Vagina (tissue), 2 donors: ENCODE measurements at places on chromosomes 1 and 21.

- H3K4me1 ChIP-seq, result no peaks in the 10 kb centered on the region
- no peak overlapping the region for H3K27ac ChIP-seq
- H3K36me3 ChIP-seq, result no peaks in the 10 kb centered on the region
- no peak for DNase-seq
- no peaks in the 10 kb centered on the region for H3K27me3 ChIP-seq
- H3K4me3 ChIP-seq, result no peak overlapping the region
Observed at GRCh38 chr1:48588061-48588460, 116.1 kb upstream of the SPATA6 start.

DNA sequence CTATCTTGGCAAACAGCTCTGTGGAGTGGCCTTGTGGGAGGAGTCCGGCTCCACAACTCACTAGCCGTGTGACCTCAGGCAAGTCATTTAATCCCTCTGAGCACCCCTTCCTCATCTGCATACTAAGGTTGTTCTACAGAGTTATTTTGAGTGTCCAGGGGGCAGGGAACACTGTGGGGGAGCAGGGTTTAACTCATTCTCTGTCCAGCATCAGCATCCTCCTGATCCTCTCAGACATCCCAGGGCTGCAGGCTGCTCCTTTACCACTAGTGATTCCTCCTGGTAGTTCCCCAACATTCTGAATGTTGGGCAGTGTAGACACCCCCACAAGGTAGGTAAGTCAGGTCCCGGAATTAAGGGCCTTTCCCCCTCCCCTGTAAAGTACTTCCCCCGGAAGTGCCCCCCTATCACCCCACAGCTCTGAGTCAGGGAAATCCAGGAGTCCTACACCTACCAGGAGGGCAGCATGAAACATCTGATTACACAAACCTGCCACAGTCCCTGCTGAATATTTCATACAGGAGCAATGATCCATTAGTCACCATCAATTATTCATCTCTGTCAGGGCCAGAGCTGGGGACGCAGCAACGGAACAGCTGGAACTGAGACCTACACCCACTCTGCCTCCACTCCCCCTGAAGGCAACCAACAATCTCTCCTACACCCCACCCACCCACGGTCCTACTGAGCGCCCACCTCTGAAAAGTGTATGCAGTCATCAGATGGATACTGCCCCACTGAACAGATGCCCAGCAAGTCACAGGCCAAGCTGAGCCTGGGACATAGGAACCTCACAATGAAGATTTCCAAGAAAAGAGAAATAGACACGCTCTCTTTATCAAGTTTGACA is 20.5 kb downstream of the SYT2 start:
- H3K36me3 ChIP-seq, result no peaks in the 10 kb centered on the region
- no peak overlapping the region for H3K4me3 ChIP-seq
- H3K27me3 ChIP-seq, result no peaks in the 10 kb centered on the region
- H3K27ac ChIP-seq, result no peak overlapping the region
- no peaks in the 10 kb centered on the region for H3K4me1 ChIP-seq

DNA sequence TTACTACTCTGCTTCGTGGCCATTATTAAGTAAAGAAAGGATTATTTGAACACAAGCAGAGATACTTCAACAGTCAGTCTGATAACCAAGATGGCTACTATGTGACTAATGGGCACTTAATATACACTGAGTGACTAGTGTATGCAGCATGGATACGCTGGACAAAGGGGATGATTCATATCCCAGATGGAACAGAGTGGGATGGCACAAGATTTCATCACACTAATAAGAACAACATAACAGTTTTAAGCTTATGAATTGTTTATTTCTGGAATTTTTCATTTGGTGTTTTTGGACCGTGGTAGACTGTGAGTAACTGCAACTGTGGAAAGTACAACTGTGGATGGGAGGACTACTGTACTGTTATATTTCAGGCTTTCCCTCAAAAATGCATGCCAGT is 9.4 kb downstream of the ZCCHC17 start:
- no peak overlapping the region for H3K4me3 ChIP-seq
- no peaks in the 10 kb centered on the region for H3K27me3 ChIP-seq
- no peak overlapping the region for H3K27ac ChIP-seq

- DNase-seq, result no peak
- no peaks in the 10 kb centered on the region for H3K36me3 ChIP-seq
- no peaks in the 10 kb centered on the region for H3K27me3 ChIP-seq
- H3K4me1 ChIP-seq, result no peaks in the 10 kb centered on the region
Observed at GRCh38 chr21:43693981-43694380, 24.9 kb upstream of the PDXK start.

DNA sequence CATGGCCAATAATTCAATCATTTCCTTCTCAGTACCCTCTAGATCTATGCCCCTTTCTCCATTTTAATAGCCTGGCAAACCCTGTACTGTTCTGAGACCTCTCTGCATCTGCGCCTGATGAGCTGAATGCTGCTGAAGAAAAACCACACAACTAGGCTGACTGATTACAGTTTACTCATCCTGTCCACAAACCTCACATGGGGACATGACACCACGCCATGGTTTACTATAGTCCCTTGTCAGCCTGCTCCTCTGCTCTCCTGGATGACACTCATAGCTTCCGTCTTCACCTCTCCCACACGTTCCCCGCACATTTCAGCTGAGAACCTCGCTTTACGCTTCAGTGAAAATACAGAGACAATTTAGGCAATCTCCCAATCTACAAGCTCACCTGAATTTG is 59.7 kb downstream of the DESI2 start:
- H3K36me3 ChIP-seq, result no peaks in the 10 kb centered on the region
- no peaks in the 10 kb centered on the region for H3K27me3 ChIP-seq
- no peak overlapping the region for H3K27ac ChIP-seq
- DNase-seq, result no peak

DNA sequence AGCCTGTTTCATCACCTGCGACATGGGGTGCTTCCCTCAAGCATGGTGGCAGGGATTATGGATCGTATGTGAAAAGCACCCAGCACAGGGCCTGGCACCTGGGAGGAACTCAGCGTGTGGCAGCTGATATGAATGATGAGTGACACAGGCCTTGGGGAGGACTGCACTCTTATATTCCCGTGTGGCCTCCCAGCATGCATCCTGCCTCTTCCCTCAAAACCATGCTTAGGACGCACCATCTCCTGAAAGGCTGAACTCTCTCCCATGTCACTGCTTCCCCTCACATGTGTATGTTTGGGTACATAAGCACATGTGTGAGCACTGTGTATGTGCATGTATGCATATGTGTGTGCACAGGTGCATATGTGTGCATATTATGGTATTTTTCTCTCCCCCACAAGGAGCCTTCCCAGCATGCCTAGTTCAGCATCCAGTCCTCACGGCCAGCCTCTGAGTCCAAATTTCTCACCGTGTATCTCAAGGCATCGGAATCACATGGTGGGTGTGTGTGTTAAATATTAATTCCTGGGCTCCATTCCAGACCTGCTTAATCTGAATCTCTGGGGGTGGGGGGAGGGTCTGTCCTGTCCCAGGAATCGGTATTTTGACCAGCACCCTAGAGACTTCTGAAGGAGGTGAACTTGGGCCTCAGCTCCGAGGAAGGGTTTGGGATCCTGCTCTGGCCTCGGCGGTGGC is 12.8 kb downstream of the MYOM3 start:
- no peaks in the 10 kb centered on the region for H3K36me3 ChIP-seq
- no peak for DNase-seq
- H3K4me3 ChIP-seq, result no peak overlapping the region
- no peak overlapping the region for H3K27ac ChIP-seq

DNA sequence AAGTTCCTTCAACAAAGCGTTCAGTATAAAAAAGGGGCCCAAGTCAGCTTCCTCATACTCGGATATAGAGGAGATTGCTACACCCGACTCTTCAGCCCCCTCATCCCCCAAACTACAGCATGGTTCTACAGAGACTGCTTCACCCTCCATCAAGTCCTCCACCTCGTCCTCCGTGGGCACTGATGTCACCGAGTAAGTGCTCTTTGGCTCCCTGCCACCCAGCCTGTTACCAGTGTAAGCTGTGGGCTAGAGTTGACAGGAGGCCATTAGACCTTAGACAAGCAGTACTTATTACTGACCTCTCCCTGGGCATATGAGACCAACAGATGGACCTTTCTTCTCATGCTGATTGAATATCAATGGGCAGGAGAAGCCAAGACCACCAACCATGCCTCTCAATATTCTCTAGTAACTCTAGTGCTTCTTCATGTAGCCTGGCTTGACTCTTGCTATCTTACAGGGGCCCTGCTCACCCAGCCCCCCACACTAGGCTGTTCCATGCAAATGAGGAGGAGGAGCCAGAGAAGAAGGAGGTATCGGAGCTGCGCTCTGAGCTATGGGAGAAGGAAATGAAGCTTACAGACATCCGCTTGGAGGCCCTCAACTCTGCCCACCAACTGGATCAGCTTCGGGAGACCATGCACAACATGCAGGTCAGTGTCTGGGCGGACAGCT is 20.9 kb upstream of the IPO9 start:
- H3K36me3 ChIP-seq, result peaks cover 71% of the 10 kb centered on the region
- no peak overlapping the region for H3K27ac ChIP-seq
- no peak overlapping the region for H3K4me3 ChIP-seq

DNA sequence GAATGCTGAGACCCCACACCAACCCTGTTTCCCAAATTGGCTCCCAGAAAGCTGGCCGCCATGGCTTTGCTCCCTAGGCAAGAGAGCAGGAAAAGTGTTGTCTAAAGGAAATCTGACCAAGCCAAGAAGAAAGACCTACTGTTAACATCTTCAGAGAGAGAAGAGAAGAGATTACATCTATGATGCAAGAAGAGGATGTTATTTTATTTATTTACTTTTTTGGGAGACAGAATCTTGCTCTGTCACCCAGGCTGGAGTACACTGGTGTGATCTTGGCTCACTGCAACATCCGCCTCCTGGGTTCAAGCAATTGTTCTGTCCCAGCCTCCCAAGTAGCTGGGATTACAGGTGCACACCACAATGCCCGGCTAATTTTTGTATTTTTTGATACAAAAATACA is 21.7 kb downstream of the HMGN2 start:
- H3K4me3 ChIP-seq, result no peak overlapping the region
- no peaks in the 10 kb centered on the region for H3K36me3 ChIP-seq
- no peaks in the 10 kb centered on the region for H3K4me1 ChIP-seq
- no peaks in the 10 kb centered on the region for H3K27me3 ChIP-seq
- DNase-seq, result no peak

- no peaks in the 10 kb centered on the region for H3K36me3 ChIP-seq
- peaks cover 12% of the 10 kb centered on the region for H3K27me3 ChIP-seq
- H3K4me1 ChIP-seq, result peaks cover 14% of the 10 kb centered on the region
- no peak overlapping the region for H3K27ac ChIP-seq
- no peak overlapping the region for H3K4me3 ChIP-seq
Observed at GRCh38 chr1:156431769-156432668, 63.0 kb downstream of the RHBG start.

DNA sequence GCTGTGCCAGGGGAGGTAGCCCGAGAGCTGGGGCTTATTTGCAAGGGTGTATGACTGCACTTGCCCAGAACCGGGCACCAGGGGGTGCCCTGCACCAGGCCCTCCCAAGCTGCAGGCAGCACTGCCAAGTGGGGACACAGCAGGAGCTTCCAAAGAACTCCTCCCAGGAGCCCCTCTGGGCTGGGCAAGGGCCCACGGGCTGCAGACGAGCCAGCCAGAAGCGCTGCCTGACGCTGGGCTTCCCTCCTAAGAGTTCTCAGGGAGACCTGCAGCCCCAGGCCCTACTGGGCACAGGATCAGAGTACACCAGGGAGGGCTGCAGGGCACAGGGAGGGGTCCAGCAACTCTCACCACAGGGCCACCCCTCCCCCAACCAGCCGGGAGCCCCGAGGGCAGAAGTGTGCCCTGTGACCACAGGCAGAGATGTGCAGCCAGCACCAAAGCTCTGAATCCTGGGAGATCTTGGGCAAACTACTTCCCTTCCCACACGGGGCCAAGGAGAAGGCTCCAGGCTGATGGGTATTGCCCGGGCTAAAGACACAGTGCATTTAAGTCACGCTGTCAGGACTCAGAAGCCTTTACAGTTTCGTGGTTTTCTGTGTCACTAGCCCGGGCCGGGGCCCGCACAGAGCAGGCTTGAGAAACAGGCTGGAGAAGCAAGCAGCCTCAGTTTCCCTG is 63.4 kb downstream of the KCNAB2 start:
- H3K27me3 ChIP-seq, result no peaks in the 10 kb centered on the region
- DNase-seq, result no peak
- H3K27ac ChIP-seq, result no peak overlapping the region
- no peaks in the 10 kb centered on the region for H3K4me1 ChIP-seq
- H3K36me3 ChIP-seq, result no peaks in the 10 kb centered on the region

- no peaks in the 10 kb centered on the region for H3K4me1 ChIP-seq
- H3K36me3 ChIP-seq, result no peaks in the 10 kb centered on the region
- no peaks in the 10 kb centered on the region for H3K27me3 ChIP-seq
- H3K27ac ChIP-seq, result no peak overlapping the region
- no peak overlapping the region for H3K4me3 ChIP-seq
Observed at GRCh38 chr1:157117527-157118057, 18.0 kb upstream of the ETV3L start.

DNA sequence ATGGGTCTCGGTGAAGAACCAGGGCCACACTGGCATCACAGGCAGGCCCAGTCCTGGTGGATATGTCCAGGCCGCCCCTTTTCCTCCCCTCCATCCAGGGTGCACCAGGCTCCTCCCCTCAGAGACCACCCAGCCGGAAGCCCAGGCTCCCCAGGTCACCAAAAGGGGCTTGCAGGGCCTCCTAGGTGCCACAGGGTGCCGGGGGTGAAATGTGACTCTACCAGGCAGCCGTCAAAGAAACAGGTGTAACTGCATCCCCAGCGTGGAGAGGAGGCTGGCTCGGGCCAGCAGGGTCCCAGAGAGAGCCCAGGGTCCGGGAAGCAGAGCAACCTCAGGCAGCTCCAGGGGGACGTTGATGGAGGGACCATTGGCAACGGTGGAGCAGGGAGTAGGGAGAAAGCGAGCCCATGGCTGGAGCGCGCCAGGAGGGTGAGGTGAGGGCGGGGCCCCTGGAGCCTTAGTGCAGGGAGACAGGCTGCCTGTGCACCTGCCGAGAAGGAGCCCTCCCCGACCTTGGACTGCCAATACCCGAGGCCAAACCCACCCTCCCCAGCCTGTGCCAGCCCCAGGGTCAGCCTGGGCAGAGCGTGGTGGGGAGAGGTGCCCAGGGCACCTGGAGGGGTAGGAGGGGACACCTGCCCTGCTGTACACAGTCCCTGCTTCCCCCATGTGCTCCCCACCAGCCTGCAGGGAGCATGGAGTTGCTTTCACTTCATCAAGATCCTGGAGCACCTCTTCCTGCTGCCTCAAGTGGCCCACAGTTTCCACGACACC is 48.3 kb upstream of the POFUT2 start:
- H3K36me3 ChIP-seq, result no peaks in the 10 kb centered on the region

- no peaks in the 10 kb centered on the region for H3K36me3 ChIP-seq
- H3K4me3 ChIP-seq, result no peak overlapping the region
- no peak overlapping the region for H3K27ac ChIP-seq
- H3K27me3 ChIP-seq, result no peaks in the 10 kb centered on the region
- DNase-seq, result no peak
Observed at GRCh38 chr1:98325646-98326440, 335.7 kb upstream of the SNX7 start.

GRCh38 chr1:84750110-84750730 is 60.0 kb upstream of the SSX2IP start:
- no peaks in the 10 kb centered on the region for H3K36me3 ChIP-seq
- no peaks in the 10 kb centered on the region for H3K27me3 ChIP-seq
- H3K4me3 ChIP-seq, result no peak overlapping the region
- H3K4me1 ChIP-seq, result no peaks in the 10 kb centered on the region

- peaks cover 32% of the 10 kb centered on the region for H3K4me1 ChIP-seq
- no peaks in the 10 kb centered on the region for H3K36me3 ChIP-seq
- no peaks in the 10 kb centered on the region for H3K27me3 ChIP-seq
- DNase-seq, result no peak
- H3K4me3 ChIP-seq, result peak overlapping the region; percentile 47
- no peak overlapping the region for H3K27ac ChIP-seq
Observed at GRCh38 chr1:47532921-47533792, 95.3 kb downstream of the FOXD2 start.
